ENCODE measurements at places on chromosomes 7 and 10. TPM values are rescaled to one million over a fixed set of nuclear protein-coding genes. Genes with fewer than 3 reads are reported as not detected.

Gene IFIT1
- total RNA-seq, result 1.5 TPM

Gene ZNF25
- total RNA-seq, result 2.7 TPM

Gene FOXP2
- total RNA-seq, result 0.54 TPM

Gene RARRES2
- 0.79 TPM for total RNA-seq

Gene BAMBI
- total RNA-seq, result 65.1 TPM

Gene ARHGAP22
- total RNA-seq, result 0.39 TPM

Gene C10orf62
- 0.33 TPM for total RNA-seq

Gene DNAH11
- 2.2 TPM for total RNA-seq

Gene CNPY1
- not detected for total RNA-seq

Gene SLC18A3
- total RNA-seq, result 44.6 TPM

Gene AKR1C8
- not detected for total RNA-seq

Gene PON1
- total RNA-seq, result not detected

Gene SFTPA1
- not detected for total RNA-seq

Gene SLC13A1
- total RNA-seq, result not detected
